Right cardiac atrium (tissue), 5 donors: ENCODE measurements at places on chromosomes 1 and 21. TPM values are rescaled to one million over a fixed set of nuclear protein-coding genes. Genes with fewer than 3 reads are reported as not detected.

GRCh38 chr1:19756480-19756879 is 43.2 kb downstream of the TMCO4 start:
- DNase-seq = no peak

DNA sequence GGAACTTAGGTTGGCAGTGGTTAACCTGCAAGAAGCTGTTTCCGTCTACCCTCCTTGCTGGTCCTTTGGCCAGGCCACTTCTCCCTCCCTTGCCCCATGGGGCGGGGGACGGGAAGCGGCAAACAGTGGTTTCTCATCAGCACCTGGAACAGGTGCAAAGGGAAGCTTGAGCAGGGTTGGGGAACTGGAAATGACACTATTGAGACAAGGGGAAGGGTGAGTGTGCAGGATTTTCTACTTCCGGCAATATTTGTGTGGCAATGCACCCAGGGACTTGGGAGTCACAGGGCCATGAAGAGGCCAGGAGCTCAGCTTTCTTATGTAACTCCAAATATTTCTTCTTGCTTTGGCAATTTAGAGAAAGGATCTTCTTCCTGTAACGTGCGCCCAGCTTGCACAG is 29.0 kb upstream of the SARS1 start:
- DNase-seq = no peak

Gene NUF2
- 0.23 TPM for polyA plus RNA-seq

DNA sequence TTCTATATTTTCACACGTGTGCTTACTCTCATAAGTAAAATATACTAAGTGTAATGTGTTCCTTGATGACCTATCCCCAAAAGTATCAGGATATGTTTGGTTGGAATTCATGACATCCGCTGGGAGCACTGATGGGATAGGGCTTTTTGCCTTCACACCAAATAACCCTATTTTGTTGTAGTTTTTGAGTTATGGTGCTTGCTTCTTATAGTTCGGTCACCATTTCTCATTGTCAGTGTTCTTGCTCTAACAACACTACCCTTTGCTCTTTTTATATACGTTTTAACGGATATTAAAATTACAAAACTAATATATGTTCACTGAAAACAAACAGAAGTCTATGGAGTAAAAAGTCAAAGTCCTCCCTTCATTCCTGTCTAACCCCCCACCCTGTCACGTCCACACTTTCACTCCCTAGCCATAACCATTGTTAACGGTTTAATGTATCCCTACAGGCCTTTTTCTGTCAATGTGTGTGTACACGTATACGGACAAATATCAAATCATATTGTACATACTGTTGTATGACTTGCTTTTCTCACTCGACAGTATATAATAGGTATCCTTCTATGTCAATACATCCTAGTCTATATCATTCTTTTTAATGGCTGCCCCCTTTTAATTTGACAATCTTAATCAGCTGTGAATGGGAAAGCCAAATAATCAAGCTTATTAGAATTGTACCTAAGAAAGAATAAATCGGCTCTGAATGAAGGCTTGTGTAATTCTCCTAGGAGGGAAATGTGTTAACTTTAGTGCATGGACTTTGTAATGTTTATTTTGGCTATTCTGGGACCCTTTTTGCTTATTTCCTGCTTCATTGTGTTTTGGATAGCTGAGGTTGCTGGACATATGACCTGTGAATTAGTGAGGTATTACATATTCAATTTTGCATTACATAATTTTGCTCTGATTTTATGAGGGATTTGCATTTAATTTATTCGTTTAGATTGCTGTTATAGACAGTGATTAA is 3.5 kb upstream of the RNF220 start:
- DNase-seq = no peak

DNA sequence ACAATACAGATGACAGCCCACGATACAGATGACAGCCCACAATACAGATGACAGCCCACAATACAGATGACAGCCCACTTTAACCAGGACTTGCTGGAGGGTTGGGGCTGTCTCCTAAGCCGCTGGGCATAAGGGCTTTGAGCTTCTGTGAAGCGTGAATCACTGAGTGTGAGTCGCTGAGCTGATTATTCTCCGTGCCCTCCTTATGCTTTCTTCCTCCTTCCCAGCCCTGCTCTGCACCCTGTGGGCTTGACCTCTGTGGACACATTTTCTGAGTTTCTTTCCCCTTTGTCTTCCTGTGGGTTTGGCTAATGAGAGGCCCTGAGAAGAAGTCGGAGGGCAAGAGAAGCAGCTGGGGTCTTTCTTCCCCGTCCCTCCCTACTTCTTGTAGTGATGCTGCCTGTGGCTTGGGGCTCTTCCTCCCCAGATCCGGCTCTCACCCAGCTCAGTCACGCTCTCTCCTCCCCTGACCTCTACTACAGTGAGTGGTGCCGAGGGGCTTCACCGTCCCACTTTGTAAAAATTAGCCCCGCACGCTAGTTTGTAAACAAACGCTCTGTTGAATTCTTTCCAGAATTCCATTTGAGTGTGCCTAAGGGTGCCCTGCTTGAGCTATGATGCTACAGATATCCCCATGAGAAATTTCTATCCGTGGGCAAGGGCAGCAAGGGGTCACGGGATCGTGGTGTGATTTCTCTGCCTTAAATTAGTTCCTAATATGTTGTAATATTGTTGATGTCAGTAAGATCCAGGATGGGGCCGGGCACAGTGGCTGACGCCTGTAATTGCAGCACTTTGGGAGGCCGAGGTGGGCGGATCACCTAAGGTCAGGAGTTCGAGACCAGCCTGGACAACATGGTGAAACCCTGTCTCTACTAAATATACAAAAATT is 46.4 kb upstream of the SOD1 start:
- DNase-seq = no peak

DNA sequence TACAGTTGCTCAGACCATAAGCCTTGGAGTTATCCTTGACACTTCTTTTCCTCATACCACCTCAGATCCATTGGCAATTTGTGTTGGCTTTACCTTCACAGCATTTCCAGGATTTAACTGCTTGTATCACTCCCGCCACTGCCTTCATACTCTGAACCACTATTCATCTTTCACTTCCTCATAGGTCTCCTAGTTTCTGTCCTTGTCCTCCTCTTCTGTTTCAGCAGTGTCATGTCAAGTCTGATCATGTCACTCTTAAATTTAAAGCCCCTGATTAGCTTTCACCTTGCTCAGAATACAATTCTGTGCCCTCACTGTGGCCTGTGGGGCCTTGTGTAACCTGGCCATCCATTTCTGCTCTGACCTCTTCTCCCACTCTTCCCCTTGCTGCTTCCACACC is 34.7 kb upstream of the C1orf115 start:
- no peak for DNase-seq

- DNase-seq = no peak
These were observed 1.7 kb downstream of the EPHA2 start for GRCh38 chr1:16153999-16154673.

DNA sequence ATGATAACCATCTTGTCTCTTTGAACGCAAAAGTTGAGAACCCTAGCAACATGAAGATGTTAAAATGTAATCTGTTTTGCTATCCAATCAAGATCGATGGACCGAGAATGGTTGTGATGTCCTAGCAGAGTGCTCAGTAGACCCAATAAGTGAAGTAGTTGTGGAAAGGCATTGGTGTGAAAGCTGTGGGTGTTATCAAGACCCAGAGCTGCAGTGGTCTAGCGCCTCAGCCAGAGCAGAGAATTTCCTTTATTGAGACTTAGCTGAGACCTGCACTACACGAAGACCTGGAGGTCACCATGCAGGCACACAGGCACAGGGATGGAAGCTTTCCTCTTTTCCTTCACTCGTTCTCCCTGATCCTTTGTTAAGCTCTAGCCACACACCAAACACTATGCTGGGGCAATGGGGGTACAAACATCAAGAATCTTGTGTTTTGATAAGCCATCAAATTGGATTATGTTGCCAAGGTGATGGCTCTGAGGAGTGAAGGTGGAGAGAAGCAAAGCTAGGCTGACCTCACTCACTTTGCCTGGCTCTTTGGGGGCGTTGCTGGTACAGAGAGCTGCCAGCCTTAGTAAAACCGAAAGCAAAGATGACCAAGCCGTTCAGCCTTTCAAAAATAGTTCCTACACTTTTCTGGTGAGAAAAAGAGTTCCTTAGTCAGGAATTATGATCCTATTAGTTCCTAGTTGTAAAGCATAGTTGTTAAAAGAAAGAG is 24.1 kb downstream of the METTL13 start:
- DNase-seq = no peak

DNA sequence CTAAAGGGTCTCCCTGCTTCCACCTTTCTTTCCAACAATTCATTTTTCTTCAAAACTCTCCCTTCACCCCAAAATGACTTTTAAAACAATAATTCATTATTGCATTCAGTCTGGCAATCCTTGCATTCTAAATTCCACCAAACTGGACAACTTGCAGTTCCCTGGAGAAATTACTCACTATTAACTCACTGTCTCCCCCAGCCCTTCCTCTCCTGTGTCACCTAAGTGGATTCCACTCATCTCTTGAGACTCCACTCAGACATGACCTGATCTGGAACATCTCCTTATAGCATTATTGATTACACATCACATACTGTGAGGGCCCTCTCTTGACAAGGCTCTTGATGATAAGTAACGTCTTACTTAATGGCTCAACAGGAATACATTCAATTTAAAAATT is 257.1 kb downstream of the BRINP2 start:
- DNase-seq = no peak

Gene SH2D5
- 0.11 TPM for polyA plus RNA-seq

- DNase-seq = no peak
These were observed 86.3 kb downstream of the LHX9 start for GRCh38 chr1:198003468-198003867.
